Transverse colon (tissue), 4 donors: ENCODE measurements at places on chromosomes 7 and 10. TPM values are rescaled to one million over a fixed set of nuclear protein-coding genes. Genes with fewer than 3 reads are reported as not detected.
A peak's percentile ranks its signal among the peaks of the same experiment; 100 is the strongest.

DNA sequence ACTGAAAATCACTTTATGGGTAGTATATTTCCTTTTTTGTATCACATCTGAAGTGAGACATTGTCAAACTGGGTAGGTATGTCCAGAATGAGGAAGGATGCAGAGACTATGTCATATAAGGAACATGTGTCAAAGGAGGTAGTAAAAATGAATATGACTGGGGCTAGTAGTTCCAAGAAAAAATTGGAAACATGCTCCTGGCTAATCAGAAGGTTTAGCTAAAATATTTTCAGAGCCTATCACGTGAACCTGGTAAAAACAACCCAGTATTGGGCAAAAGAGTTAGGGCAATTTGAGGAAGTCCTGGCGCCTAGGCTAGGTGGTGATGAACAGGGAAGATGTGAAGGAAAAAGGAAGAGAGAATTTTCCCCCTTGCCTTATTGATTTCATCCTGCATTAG lies 26.4 kb downstream of the ENTPD1 start:
- H3K36me3 ChIP-seq, result no peaks in the 10 kb centered on the region
- no peak for DNase-seq
- no peaks in the 10 kb centered on the region for H3K27me3 ChIP-seq
- no peak overlapping the region for H3K4me3 ChIP-seq
- H3K4me1 ChIP-seq, result no peaks in the 10 kb centered on the region

- no peak overlapping the region for H3K27ac ChIP-seq
- H3K27me3 ChIP-seq, result no peaks in the 10 kb centered on the region
- no peaks in the 10 kb centered on the region for H3K36me3 ChIP-seq
- peaks cover 3% of the 10 kb centered on the region for H3K4me1 ChIP-seq
Observed at GRCh38 chr7:18312482-18312881, 183.1 kb upstream of the HDAC9 start.

GRCh38 chr10:43595739-43596298 lies 10.4 kb upstream of the ZNF485 start:
- no peak overlapping the region for H3K4me3 ChIP-seq
- H3K36me3 ChIP-seq, result no peaks in the 10 kb centered on the region
- no peaks in the 10 kb centered on the region for H3K4me1 ChIP-seq
- H3K27ac ChIP-seq, result no peak overlapping the region
- no peaks in the 10 kb centered on the region for H3K27me3 ChIP-seq
- DNase-seq, result no peak

GRCh38 chr10:126618466-126618865 lies 52.0 kb downstream of the C10orf90 start:
- DNase-seq, result no peak
- H3K4me3 ChIP-seq, result no peak overlapping the region
- H3K4me1 ChIP-seq, result no peaks in the 10 kb centered on the region
- no peaks in the 10 kb centered on the region for H3K36me3 ChIP-seq
- H3K27ac ChIP-seq, result no peak overlapping the region

GRCh38 chr10:29437871-29438270 lies 149.0 kb downstream of the LYZL1 start:
- H3K27ac ChIP-seq, result peak overlapping the region; percentile 35
- H3K36me3 ChIP-seq, result no peaks in the 10 kb centered on the region
- H3K4me3 ChIP-seq, result no peak overlapping the region
- no peak for DNase-seq
- no peaks in the 10 kb centered on the region for H3K27me3 ChIP-seq
- no peaks in the 10 kb centered on the region for H3K4me1 ChIP-seq

GRCh38 chr10:79394664-79395063 lies 47.4 kb downstream of the PPIF start:
- H3K27me3 ChIP-seq, result no peaks in the 10 kb centered on the region
- H3K36me3 ChIP-seq, result no peaks in the 10 kb centered on the region
- H3K4me1 ChIP-seq, result peaks cover 29% of the 10 kb centered on the region
- no peak overlapping the region for H3K4me3 ChIP-seq
- H3K27ac ChIP-seq, result no peak overlapping the region

- H3K4me3 ChIP-seq, result no peak overlapping the region
- H3K27ac ChIP-seq, result no peak overlapping the region
- H3K27me3 ChIP-seq, result no peaks in the 10 kb centered on the region
- DNase-seq, result no peak
Observed at GRCh38 chr7:40105879-40106473, 28.4 kb downstream of the MPLKIP start.

DNA sequence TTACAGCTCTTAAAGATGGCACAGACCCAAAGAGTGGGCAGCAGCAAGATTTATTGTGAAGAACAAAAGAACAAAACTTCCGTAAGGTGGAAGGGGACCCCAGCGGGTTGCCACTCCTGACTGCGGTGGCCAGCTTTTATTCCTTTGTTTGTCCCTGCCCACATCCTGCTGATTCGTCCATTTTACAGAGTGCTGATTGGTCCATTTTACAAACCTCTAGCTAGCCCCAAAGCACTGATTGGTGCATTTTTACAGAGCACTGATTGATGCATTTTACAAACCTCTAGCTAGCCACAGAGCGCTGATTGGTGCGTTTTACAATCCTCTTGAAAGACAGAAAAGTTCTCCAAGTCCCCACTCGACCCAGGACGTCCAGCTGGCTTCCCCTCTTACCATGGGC lies 16.8 kb upstream of the CCSER2 start:
- H3K36me3 ChIP-seq, result no peaks in the 10 kb centered on the region
- peaks cover 11% of the 10 kb centered on the region for H3K4me1 ChIP-seq
- DNase-seq, result no peak
- no peaks in the 10 kb centered on the region for H3K27me3 ChIP-seq
- H3K4me3 ChIP-seq, result no peak overlapping the region

- H3K4me3 ChIP-seq, result no peak overlapping the region
- DNase-seq, result no peak
- no peaks in the 10 kb centered on the region for H3K27me3 ChIP-seq
- H3K4me1 ChIP-seq, result peaks cover 16% of the 10 kb centered on the region
- no peak overlapping the region for H3K27ac ChIP-seq
Observed at GRCh38 chr7:43768887-43769272, 10.4 kb downstream of the BLVRA start.

Gene NSUN6
- 8.6 TPM for total RNA-seq

Gene PDZD7
- total RNA-seq, result 0.27 TPM

Gene DPP6
- total RNA-seq, result 33.7 TPM

Gene ZWINT
- total RNA-seq, result 21.9 TPM

Gene CTAGE6
- 1.9 TPM for total RNA-seq

Gene RSPH10B2
- total RNA-seq, result not detected

Gene DPYSL4
- total RNA-seq, result 0.79 TPM

Gene PRKCQ
- 0.96 TPM for total RNA-seq

Gene MINDY4
- 4.6 TPM for total RNA-seq
